ENCODE measurements at places on chromosomes 3 and 15. TPM values are rescaled to one million over a fixed set of nuclear protein-coding genes. Genes with fewer than 3 reads are reported as not detected.

Gene HYAL2
- polyA plus RNA-seq, result 39.2 TPM

Gene HMCES
- 23.5 TPM for polyA plus RNA-seq

Gene ERICH6
- polyA plus RNA-seq, result 0.23 TPM

Gene TJP1
- polyA plus RNA-seq, result 41.6 TPM

Gene SERINC4
- 0.90 TPM for polyA plus RNA-seq

Gene CCR8
- not detected for polyA plus RNA-seq

Gene GLCE
- 27.5 TPM for polyA plus RNA-seq

Gene GPR160
- polyA plus RNA-seq, result 1.8 TPM

Gene MYH15
- polyA plus RNA-seq, result 0.23 TPM

Gene GPR15
- not detected for polyA plus RNA-seq

Gene TNNC1
- 467 TPM for polyA plus RNA-seq

Gene CCDC54
- 3.8 TPM for polyA plus RNA-seq

Gene UCN2
- polyA plus RNA-seq, result 0.26 TPM

Gene XCR1
- 0.35 TPM for polyA plus RNA-seq

- DNase-seq, result no peak
These were observed 185.5 kb downstream of the MBNL1 start for GRCh38 chr3:152454076-152454875.

DNA sequence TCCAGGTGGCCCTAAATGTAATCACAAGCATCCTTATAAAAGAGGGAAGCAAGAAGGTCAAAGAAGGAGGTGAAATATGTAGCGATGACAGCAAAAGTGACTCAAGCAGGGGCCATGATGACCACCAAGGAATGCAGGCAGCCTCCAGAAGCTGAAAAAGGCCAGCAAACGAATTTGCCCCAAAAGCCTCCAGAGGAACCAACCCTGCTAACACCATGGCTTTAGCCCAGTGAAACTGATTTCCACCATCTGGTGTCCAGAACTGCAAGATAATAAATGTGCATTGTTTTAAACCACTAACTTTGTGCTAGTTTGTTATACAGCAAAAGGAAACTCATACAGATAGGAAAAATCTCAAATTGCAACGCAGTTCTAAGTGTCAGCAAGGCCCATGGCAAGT is 23.0 kb upstream of the RBSN start:
- DNase-seq, result no peak

- no peak for DNase-seq
These were observed 1.2 kb downstream of the KIF23 start for GRCh38 chr15:69415381-69415780.

- DNase-seq, result no peak
These were observed 75.6 kb upstream of the SNTN start for GRCh38 chr3:63576846-63577245.

DNA sequence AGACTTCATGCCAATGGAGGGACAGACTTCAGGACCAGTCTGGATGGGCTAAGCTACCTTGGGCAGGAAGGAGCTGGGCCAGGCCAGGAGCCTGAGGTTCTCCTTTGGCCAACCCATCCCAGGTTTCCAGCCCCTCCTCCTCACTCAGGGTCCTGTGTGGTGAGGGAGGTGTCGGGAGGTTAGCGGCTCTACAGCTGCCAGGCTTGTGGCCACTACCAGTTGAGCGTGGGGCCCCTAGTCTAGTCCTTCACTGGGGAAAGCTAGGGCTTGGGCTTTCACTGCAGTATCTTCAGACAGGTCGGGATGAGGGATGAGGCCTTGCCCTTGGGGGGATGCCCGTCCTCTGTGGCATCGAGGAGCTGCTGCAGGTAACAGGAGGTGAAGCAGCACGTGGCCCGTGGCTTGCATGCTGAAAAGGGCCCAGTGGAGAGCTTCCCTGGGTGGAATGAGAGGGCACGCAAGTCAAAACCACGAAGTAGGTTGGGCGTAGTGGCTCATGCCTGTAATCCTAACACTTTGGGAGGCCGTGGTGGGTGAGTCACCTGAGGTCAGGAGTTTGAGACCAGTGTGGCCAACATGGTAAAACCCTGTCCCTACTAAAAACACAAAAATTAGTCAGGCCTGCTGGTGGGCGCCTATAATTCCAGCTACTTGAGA is 8.5 kb upstream of the FANCD2 start:
- DNase-seq, result no peak

DNA sequence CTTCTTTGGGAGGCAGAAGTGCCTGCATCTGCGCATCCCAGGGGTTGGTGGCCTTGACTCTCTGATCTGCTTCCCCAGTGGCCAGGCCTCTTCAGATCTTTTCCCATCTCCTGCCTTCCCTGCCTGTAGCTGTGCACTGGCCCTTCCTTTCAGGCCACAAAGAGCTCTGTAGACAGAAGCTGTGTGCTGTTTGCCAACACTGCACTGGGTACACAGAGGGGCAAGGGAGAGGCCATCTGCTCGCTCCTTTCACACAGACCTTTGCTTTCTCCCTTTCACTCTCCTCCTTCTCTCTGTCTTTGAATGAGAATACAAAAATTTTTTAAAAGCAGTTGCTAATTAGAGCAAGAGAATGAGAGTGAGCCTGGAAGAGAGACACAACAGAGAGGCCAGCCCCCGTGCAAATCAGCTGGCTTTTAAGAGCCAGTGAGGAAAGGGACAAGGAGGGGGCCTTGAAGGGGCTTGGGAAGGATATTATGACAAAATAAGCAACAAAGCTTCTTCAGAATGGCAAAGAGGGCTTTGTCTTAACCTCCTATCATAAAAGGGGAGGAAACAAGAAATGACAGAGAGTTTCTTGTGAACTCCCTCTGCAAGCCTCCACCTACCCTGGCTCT is 170.9 kb downstream of the EPHB1 start:
- no peak for DNase-seq

- DNase-seq, result no peak
These were observed 12.3 kb upstream of the USP8 start for GRCh38 chr15:50411870-50412269.

GRCh38 chr3:38479431-38480092 is 16.6 kb upstream of the EXOG start:
- peak; percentile 66 for DNase-seq

GRCh38 chr3:174287705-174288104 is 571.4 kb upstream of the NAALADL2 start:
- no peak for DNase-seq

- no peak for DNase-seq
These were observed 56.1 kb downstream of the CALML4 start for GRCh38 chr15:68149059-68149458.

- DNase-seq, result no peak
These were observed 285.7 kb downstream of the TBL1XR1 start for GRCh38 chr3:176911579-176911978.

DNA sequence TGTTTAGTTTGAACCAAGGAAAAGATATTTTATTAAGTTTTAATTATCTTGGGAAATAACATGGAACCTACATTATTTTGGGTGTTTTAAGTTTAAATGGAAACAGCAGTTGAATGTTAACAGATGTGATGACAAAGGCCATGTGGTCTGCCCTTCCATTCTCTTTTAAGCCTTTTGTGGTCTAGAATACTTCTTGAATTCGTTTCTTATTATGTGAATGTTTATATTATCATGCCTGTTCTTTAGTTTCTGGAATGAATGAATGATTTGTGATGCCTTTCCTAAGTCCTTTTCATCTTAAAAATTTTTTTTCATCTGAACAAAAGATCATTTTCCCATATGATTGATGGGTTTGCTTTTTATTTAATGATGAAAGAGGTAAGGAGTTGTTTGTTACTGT is 44.6 kb downstream of the SNRK start:
- DNase-seq, result no peak

- no peak for DNase-seq
These were observed 655.2 kb downstream of the RBMS3 start for GRCh38 chr3:29936054-29936453.

- no peak for DNase-seq
These were observed 28.2 kb upstream of the PIAS1 start for GRCh38 chr15:68025835-68026424.

- no peak for DNase-seq
These were observed 15.1 kb upstream of the STAB1 start for GRCh38 chr3:52479877-52480575.

- DNase-seq, result no peak
These were observed 1075.3 kb upstream of the ALCAM start for GRCh38 chr3:104291437-104291851.

GRCh38 chr3:194318511-194319161 is 32.5 kb downstream of the CPN2 start:
- no peak for DNase-seq

DNA sequence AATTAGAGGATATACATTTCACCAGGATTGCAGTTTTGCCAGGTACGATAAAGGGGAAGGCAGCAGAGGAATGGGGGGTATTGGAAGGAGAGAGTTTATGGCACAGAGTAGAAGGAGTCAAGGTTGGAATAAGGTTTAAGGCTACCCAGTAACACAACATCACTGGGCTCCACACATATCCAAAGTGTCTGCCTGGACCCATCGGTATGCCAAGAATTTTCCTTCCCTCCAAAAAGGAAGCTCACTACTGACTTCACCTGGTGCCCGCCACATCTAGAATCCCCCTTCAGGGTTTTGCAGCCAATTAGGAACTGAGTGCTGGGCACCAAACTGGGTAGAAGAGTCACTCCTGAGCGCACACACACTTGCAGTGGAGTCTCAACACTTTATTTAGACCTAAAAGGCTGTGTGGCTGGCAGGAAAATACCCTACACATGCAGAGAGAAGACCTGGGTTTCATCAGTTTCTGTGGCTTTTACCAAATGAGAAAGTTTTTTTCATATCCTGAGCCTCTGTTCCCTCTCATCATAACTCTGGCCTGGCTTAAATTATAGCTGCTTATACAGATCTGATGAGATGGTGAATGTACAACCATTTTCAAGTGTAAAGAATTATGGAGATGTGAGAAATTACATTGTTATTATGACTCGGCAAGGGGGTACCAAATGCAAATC is 190.8 kb upstream of the LPP start:
- DNase-seq, result no peak

GRCh38 chr3:50388016-50388719 is 28.8 kb upstream of the TMEM115 start:
- no peak for DNase-seq

- DNase-seq, result no peak
These were observed 141.7 kb upstream of the LRIG1 start for GRCh38 chr3:66642484-66642883.

GRCh38 chr3:189652042-189652441 is 20.9 kb downstream of the TP63 start:
- DNase-seq, result no peak

DNA sequence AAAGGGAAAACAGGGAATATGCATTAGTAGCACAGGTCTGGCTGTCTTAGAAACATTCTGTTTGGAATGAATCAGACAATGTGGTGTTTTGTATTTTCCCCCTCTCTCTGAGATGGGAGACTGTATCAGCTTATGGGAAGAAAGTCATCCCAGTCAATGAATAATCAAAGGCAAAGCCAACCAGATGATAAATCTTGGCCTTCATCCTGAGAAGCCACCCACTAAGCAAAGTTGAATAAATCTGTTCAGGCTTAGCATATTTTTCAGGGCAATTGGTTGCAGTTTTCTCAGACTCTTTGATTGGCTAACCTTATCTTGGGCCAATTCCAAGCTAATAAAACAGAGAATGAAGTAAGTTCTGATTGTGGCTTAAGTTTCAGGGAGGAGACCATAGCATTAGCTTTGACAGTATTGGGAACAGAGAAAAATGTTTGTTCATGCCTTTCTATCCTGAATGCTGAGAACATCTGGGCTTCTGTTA is 63.6 kb upstream of the ARL8B start:
- peak; percentile 56 for DNase-seq

- DNase-seq, result no peak
These were observed 24.0 kb upstream of the RAF1 start for GRCh38 chr3:12687948-12688347.

GRCh38 chr3:122988508-122988907 is 39.1 kb downstream of the SEMA5B start:
- no peak for DNase-seq

DNA sequence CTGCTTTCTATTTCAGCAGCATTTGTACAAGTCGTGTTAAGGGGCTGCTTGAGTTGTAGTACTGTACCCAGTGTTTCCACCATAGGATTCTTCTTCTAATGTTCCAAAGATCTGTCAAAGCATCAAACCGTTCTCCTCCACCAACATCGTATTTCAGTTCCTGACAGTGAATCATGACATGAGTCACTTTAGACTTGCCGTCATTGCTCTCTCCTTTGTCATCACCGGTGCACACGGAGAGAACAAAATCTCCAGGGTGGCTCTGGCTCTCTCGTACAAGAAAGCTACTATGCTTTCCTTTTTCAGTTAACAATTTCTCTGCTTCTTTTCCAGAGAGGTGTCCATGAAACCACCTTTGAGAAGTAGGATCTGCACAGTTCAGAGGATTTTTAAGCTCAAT is 270.9 kb upstream of the CCDC54 start:
- DNase-seq, result no peak

DNA sequence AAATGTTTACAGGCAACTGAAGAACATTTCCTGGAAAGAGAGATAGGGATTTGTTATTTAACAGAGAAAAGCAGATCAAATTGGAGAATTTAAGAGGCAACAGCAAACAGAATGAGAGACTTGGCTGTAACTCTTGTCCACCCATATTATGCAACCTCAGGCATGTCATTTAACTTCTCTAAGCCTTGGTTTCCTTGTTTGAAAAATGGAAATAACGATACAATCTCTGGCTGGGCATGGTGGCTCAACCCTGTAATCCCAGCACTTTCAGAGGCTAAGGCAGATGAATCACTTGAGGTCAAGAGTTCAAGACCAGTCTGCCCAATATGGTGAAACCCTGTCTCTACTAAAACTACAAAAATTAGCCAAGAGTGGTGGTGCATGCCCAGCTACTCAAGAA is 23.7 kb downstream of the ARRDC4 start:
- no peak for DNase-seq

- DNase-seq, result no peak
These were observed 277.4 kb upstream of the NR2E3 start for GRCh38 chr15:71532994-71533393.

GRCh38 chr15:90934256-90934948 is 683 bp upstream of the UNC45A start:
- DNase-seq, result peak; percentile 80

- no peak for DNase-seq
These were observed 385.9 kb downstream of the MFSD1 start for GRCh38 chr3:159187706-159188105.

- no peak for DNase-seq
These were observed 14.0 kb upstream of the ALAS1 start for GRCh38 chr3:52183786-52184445.

- DNase-seq, result no peak
These were observed 168.2 kb downstream of the PEAK1 start for GRCh38 chr15:77251662-77252061.

Measured in hindlimb muscle (tissue), 1 donor.